ENCODE measurements at places on chromosomes 11 and 22. TPM values are rescaled to one million over a fixed set of nuclear protein-coding genes. Genes with fewer than 3 reads are reported as not detected.

DNA sequence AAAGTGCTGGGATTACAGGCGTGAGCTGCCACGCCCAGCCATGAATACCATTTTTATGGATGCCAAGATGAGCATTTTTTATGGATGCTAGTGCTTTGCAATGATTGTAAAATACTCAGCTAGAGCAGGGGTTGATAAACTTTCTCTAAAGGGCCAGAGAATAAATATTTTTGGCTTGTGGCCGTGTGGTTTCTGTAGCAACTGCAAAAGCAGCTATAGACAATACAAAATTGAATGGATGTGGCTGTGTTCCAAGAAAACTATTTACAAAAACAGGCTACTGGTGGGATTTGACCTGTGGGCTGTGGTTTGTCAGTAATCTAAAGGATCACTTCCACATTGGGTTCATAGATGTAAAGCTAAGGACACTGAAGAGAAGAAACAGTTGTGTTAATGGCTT, 56.0 kb downstream of the COMMD9 start:
- DNase-seq: no peak
- no peak overlapping the region for H3K27ac ChIP-seq
- H3K4me3 ChIP-seq: no peak overlapping the region
- H3K36me3 ChIP-seq: no peaks in the 10 kb centered on the region

- H3K27me3 ChIP-seq: no peaks in the 10 kb centered on the region
- H3K4me3 ChIP-seq: no peak overlapping the region
- DNase-seq: no peak
- H3K36me3 ChIP-seq: no peaks in the 10 kb centered on the region
Measured at GRCh38 chr11:6351782-6352382, 31.6 kb upstream of the CAVIN3 start.

- no peaks in the 10 kb centered on the region for H3K36me3 ChIP-seq
- no peaks in the 10 kb centered on the region for H3K4me1 ChIP-seq
Measured at GRCh38 chr11:111069066-111069465, 176.5 kb upstream of the POU2AF2 start.

DNA sequence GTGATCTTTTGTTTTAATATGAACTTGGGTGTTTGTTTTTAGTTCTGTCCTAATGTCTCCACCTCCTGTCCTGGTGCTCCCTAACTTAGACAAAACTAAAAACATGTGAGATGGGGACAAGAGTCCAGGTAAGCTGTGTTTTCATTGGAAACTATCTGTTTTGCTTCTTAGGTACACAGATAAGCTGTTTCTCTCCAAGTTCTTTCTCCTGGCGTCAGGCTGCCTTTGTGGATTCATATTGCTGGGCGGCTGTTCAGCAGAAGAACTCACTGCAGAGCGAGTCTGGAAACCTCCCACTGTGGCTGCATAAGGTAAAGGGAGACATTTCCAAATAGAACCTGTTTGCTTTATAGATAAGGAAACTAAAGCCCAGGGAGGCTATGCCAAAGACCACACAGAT, 24.7 kb downstream of the PANX1 start:
- peak overlapping the region; percentile 69 for H3K27ac ChIP-seq
- no peak for DNase-seq
- peaks cover 63% of the 10 kb centered on the region for H3K4me1 ChIP-seq

GRCh38 chr11:40294349-40294735, 1165.1 kb downstream of the LRRC4C start:
- no peak overlapping the region for H3K27ac ChIP-seq
- no peak overlapping the region for H3K4me3 ChIP-seq
- DNase-seq: no peak

DNA sequence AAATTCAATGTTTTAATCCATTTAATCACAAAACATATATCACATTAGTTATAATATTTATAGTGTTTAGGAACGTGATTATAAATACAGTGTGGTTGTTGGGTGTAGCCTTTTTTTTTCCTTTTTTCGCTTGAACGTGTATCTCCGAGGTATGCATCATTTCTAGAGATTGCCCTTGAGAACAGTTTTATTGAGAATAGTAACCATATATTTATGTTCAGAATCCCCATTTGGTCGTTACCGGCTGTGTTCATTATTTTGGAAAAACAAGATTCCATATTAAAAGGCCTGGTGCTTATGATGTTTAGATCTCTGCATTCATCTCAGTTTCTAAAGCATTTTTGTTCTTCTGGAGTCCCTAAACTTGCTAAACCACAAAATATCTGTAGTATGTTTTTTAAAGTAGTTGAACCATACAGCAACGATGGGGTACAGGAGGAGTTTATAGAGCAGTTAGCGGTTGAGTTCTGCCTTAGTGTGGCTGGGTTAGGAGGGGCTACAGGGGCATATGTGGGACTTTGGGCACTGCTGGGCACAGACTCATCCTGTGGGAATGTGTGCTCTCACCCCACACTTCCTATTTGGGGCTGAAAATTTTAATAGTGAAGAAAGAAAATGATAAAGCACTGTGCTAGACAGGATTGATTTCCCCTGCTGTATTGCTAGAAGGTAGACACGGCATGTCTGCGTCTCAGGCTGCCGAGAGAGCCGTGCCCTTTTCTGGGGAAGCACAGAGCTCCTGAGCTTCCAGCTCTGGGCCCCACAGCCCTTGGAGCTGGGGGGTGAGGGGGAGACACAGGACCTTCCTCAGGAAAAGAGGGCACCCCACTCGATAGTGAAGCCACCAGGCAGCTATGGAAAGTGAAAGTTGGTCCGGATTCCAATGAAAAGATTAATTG, 81.5 kb upstream of the PPARA start:
- no peak for DNase-seq
- H3K27ac ChIP-seq: peak overlapping the region; percentile 98
- H3K27me3 ChIP-seq: no peaks in the 10 kb centered on the region
- peak overlapping the region; percentile 90 for H3K4me3 ChIP-seq
- no peaks in the 10 kb centered on the region for H3K36me3 ChIP-seq
- H3K4me1 ChIP-seq: peaks cover 29% of the 10 kb centered on the region

DNA sequence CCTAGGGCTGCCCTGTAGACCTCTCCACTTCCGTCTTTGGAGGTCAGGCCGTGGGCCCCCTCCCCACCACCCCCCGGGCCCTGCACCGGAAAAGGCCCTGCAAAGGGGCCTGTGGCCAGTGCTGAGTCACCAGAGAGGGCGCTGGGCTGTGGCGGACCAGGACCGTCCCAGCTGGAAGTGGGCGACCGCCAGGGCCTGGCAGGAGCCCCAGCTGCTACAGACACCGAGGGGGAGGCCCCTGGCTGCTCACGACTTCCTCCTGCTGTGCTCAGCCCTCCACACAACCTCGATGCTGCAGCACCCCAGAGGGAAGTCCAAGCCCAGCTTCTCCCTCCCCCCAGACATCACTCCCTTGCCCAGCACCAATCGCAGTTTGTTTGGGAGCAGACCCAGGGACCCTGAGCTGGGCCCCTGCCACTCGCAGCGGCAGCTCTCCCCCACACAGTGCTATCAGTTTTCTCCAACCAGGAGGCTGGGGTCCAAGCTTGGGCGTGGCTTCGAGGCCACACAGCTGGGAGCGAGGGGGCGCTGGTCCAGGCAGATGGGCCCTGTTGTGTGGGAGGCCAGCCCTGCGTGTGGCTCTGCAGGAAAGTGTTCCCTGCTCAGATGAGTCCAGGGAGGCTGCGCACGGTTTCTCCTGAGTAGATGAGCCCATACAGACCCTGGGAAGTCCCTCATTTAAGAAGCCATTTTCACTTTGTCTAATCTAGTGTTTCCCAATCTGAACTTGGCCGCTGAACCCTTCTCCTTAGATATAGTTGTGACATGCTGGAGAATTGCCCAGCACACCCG, 5.6 kb upstream of the SH3BP1 start:
- peaks cover 23% of the 10 kb centered on the region for H3K4me1 ChIP-seq
- no peaks in the 10 kb centered on the region for H3K27me3 ChIP-seq
- peak overlapping the region; percentile 83 for H3K27ac ChIP-seq
- H3K36me3 ChIP-seq: peaks cover 14% of the 10 kb centered on the region
- DNase-seq: no peak

DNA sequence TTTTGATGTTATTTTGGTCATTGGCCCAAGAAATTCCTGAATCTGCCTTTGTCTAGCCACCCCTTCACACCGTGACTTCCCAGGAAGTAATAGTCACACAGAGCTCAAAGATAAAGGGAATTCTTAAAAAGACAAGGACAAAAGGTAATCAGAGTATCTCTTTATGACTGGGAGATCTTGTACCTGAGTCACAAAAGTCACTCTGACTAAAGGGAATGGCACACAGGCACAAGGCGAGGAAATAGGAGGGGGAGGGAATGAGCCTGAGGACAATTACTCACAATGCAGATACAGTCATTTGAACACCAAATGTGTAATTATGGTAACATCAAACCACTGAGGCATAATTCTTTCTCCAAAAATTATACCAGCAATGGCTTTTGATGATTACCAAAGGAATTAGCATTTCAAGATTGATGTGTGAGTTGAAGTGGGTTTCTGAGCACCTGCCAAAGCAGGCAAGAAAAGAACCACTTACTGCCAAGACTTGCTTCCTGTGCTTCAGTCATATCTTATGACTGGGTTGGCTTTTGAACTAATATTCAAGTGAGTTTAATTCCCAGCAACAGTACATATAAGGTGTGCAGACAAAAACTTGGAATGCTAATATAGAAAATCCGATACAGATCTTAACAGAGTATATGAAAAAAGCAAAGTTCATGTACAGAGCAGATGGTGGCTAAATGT, 856.4 kb downstream of the LRRC4C start:
- no peaks in the 10 kb centered on the region for H3K36me3 ChIP-seq
- H3K27me3 ChIP-seq: no peaks in the 10 kb centered on the region
- no peaks in the 10 kb centered on the region for H3K4me1 ChIP-seq
- H3K27ac ChIP-seq: no peak overlapping the region
- no peak for DNase-seq

GRCh38 chr11:134138376-134138775, 69.5 kb downstream of the JAM3 start:
- no peak for DNase-seq
- H3K27me3 ChIP-seq: no peaks in the 10 kb centered on the region
- no peak overlapping the region for H3K4me3 ChIP-seq
- H3K36me3 ChIP-seq: peaks cover 4% of the 10 kb centered on the region
- no peak overlapping the region for H3K27ac ChIP-seq

GRCh38 chr11:76795936-76796441, 12.8 kb downstream of the TSKU start:
- no peak for DNase-seq
- no peak overlapping the region for H3K4me3 ChIP-seq
- H3K27me3 ChIP-seq: no peaks in the 10 kb centered on the region
- no peak overlapping the region for H3K27ac ChIP-seq
- peaks cover 15% of the 10 kb centered on the region for H3K36me3 ChIP-seq

DNA sequence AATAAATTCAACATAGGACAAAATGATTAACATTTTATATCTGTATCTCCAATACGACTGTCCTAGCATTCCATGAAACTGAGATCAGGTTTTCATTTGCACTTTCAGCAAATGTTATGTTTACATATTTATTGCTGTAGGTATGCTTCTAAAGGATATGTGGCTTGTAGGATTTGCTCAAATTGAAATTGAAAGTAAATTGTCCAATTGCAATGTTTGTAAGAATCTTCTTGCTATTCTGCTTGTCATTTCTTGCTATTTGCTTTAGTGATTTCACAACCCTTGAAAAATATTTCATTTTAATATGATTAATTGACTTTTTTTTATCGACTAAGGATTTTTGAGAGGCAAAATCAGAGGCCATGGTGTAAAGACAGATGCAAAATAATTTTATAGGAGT, 904.2 kb upstream of the RAG2 start:
- no peaks in the 10 kb centered on the region for H3K4me1 ChIP-seq
- H3K36me3 ChIP-seq: no peaks in the 10 kb centered on the region
- H3K27me3 ChIP-seq: no peaks in the 10 kb centered on the region
- H3K27ac ChIP-seq: no peak overlapping the region
- no peak overlapping the region for H3K4me3 ChIP-seq

DNA sequence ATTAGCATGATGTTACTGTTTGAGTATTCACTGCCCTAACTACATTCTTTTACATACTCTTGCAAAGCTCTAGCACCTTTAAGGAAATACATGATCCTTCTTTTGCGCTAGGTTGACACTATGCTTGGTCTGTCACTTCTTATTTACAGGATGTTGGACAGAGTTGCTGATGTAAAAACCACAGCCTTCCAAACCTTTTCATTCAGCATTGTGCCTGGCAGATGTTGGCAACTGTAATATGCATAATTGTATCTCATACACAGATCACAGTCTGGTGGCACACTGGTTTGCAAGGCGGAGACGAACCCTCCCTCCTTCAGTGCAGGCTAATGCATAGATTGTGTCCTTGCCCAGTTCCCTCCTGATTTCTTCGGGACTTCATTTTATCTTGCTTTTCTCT, 224.1 kb downstream of the SNX19 start:
- H3K27ac ChIP-seq: no peak overlapping the region
- no peak overlapping the region for H3K4me3 ChIP-seq
- H3K36me3 ChIP-seq: no peaks in the 10 kb centered on the region
- peaks cover 17% of the 10 kb centered on the region for H3K4me1 ChIP-seq

- H3K27ac ChIP-seq: no peak overlapping the region
- H3K4me3 ChIP-seq: no peak overlapping the region
- H3K36me3 ChIP-seq: no peaks in the 10 kb centered on the region
- H3K4me1 ChIP-seq: no peaks in the 10 kb centered on the region
- H3K27me3 ChIP-seq: no peaks in the 10 kb centered on the region
Measured at GRCh38 chr11:59259047-59259446, 46.3 kb upstream of the MPEG1 start.

DNA sequence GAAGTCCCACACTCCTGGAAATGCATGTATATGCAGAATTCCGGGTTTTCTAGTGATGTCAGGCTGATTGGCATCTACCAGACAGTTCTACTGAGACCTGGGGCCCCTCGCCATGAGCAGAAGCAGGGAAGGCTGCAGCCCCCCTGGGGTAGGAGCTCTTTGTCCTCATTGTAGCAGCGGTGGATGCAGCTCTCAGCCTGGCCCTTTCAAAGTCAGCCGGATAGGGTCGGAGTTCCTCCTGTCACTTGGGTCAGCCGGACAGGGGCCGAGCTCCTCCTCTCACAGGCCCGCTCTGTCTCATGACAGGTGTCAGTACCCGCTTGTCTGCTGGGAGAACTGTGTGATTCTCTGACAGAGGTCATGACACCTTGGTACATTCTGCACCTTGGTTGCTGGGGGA, 30.0 kb downstream of the MRGPRD start:
- H3K27me3 ChIP-seq: no peaks in the 10 kb centered on the region
- no peak overlapping the region for H3K4me3 ChIP-seq
- no peak for DNase-seq
- H3K27ac ChIP-seq: no peak overlapping the region

- H3K4me1 ChIP-seq: no peaks in the 10 kb centered on the region
- no peaks in the 10 kb centered on the region for H3K36me3 ChIP-seq
- H3K4me3 ChIP-seq: no peak overlapping the region
- no peaks in the 10 kb centered on the region for H3K27me3 ChIP-seq
- no peak for DNase-seq
Measured at GRCh38 chr11:99960536-99960935, 726.6 kb upstream of the ARHGAP42 start.

GRCh38 chr11:111846063-111846462, 25.3 kb downstream of the ALG9 start:
- no peaks in the 10 kb centered on the region for H3K27me3 ChIP-seq
- no peaks in the 10 kb centered on the region for H3K4me1 ChIP-seq

- no peaks in the 10 kb centered on the region for H3K27me3 ChIP-seq
- no peak overlapping the region for H3K4me3 ChIP-seq
- H3K27ac ChIP-seq: no peak overlapping the region
- no peak for DNase-seq
- H3K36me3 ChIP-seq: no peaks in the 10 kb centered on the region
Measured at GRCh38 chr11:123543797-123544196, 110.6 kb downstream of the SCN3B start.

- peaks cover 12% of the 10 kb centered on the region for H3K4me1 ChIP-seq
- DNase-seq: no peak
- H3K4me3 ChIP-seq: no peak overlapping the region
- no peak overlapping the region for H3K27ac ChIP-seq
Measured at GRCh38 chr11:72333661-72334060, 89.7 kb upstream of the PHOX2A start.

Gene PHETA2
- 22.1 TPM for total RNA-seq

Gene SAA1
- 6.5 TPM for total RNA-seq

Gene PATE4
- not detected for total RNA-seq

Gene KCNE3
- total RNA-seq: 8.3 TPM

Gene APOL3
- 101 TPM for total RNA-seq

Gene MAP6
- 16.4 TPM for total RNA-seq

Gene TMEM80
- total RNA-seq: 22.5 TPM

Gene CDC42BPG
- 0.68 TPM for total RNA-seq

Measured in thoracic aorta (tissue), 2 donors.